Activated T-cell treated with anti-CD3 and anti-CD28 coated beads, Interleukin-2, amount 50 U/mL, for 72 hours (primary cell): ENCODE measurements at places on chromosomes 13 and 19.

DNA sequence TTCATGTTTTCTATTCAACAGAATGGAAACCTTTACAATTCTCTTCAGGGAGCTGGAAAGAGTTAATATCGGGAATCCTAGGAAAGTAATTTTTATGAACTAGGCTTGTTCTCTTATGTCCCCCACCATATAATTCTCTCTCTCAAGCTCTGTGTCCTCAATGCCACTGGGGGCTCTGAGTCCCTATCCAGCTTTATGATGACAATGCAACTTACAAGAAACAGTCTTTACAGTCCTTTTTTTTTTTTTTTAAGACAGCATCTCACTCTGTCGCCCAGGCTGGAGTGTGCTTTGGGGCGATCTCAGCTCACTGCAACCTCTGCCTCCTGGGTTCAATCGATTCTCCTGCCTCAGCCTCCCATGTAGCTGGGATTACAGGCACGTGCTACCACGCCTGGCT, 31.2 kb upstream of the TM9SF2 start:
- DNase-seq: no peak

DNA sequence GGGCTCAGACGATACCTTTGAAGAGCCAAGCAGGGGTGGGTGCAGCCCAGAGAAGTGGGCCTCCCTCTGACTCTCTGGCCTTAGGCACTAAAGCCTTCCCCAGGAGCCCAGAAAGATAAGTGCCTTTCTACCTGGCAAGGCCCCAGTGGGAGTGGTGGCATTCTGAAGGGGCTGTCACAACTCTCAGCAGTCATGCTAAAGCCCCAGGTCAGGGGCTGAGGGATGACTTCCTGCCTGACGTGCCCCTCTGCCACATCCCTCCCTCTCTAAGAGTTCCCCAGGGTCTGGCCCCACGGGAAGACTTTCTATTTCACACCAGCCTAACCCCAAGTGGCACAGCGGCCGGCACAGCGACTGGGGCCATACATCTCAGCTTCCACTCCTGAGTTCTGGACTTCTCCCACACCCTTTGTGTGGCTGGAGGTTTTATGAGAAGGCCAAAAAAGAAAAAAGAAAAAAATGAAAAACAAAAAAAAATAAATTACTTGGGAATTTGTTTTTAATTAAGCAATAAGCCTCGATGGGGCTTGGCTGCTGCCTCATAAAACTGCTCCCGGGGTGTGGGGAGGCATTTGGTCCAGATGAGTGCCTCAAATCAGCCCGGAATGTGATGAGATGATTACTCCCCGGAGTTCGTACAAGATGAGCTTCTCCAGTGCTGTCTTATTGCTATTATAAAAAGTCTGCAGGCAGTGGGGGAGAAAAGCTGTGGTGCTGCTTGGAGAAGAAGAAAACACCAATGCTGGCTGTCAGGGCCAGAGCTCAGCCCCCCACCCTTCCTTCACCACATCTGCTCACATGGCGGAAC, 28.5 kb upstream of the PLEKHF1 start:
- no peak for DNase-seq

DNA sequence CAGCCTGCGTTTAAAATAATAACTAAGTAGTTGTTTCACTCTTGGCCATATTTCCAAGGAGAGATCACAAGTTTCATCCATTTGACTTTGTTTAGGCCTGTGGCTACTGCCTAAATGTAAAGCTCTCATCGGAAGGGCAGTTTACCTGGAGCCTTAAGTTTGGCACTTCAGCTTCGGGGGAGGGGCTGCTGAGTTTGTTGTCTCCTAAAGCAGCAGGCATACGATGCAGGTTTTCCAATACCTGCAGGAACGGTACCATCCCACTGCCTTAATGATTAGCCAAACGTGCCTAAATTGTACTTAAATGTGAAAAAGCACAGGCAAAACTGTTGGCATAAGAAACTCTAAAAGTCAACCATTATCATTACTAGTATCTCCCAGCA, 63.1 kb downstream of the CRYL1 start:
- DNase-seq: no peak

DNA sequence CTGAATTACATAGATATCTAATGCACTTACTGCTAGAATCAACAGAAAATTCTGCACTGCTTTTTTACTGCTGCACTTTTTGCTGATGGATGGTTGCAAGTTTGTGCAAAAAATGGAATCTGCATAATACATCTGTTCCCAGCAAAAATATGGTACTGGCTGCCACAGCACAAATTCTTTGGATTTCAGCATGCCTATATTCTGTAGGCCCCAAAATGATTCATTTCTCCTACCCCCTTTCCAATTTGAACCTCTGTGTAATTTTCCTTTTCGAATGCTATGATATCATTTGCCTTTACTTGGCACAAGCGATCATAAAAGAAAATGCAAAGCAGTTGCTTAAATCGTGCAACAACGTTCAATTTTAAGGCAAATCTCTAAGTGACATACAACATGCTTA, 524.2 kb upstream of the NBEA start:
- DNase-seq: no peak

- DNase-seq: no peak
Measured at GRCh38 chr19:1093811-1094553, 1.2 kb downstream of the POLR2E start.

DNA sequence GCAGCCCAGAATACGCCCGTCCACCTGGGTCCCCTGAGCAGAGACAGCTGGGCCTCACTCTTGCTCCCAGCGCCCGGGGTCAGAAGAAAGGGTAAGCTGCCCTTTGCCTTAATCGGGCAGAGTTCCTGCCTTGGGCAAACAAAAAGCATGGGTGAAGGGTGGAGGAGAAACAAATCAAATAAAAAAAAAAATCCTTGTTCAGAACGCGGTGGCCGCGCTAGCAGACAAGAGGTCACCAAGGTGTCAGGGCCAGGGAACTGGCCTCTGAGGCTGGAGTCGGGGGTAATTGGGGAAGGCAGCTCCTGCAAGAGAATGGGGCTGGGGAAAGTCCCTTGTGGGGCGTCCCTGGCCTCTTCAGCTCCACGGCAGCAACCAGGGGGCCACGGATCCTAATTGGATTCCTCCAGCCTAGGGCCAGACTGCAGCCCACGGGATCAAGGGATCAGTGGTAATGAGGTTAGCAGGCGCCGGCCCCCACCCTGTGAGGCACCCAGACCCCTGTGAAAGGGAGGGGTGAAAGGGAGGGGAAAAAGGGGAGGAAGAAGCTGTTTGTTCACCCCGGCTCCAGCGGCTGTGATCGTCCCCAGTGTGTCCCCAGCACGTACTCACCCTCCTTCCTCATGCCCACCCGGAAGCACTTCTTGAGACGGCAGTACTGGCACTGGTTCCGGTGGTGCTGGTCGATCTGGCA, 5.5 kb downstream of the NR2F6 start:
- no peak for DNase-seq

- no peak for DNase-seq
Measured at GRCh38 chr13:39982745-39983144, 327.3 kb downstream of the COG6 start.

- no peak for DNase-seq
Measured at GRCh38 chr19:45090034-45090433, 2.9 kb upstream of the PPP1R37 start.

DNA sequence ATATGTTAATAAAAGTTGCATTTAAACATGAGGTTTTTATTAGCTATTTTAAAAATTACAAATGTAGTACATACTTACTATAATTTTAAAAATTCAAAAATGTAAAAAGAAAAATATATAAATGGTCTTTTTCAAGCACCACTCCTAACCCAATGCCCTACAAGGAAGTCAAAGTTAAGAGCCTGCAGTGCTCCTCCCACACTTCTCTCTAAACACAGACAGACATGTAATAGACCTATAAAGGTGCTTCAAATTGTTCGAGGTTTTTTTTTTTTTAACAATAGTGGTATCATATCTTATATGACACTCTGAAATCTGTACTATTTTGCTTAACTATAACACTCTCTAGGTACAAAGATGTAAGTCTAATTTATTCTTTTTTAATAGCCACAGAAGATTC, 25.4 kb downstream of the VWA8 start:
- no peak for DNase-seq

DNA sequence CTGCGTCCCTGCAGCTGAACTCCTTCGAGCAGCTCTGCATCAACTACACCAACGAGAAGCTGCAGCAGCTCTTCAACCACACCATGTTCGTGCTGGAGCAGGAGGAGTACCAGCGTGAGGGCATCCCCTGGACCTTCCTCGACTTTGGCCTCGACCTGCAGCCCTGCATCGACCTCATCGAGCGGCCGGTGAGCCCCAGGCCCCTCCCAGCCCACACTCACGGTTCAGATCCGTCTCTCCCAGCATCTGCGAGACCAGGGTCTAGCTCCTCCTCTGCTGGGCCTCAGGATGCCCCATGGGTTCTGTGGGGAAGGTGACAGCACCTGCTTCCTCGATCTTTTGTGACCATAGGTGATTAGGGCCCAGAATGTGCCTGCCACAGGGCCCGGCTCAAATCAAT, 46.2 kb downstream of the MYH14 start:
- no peak for DNase-seq

GRCh38 chr13:75803164-75803611, 167.1 kb downstream of the LMO7 start:
- DNase-seq: no peak

GRCh38 chr13:109412283-109412901, 374.0 kb downstream of the IRS2 start:
- no peak for DNase-seq

- DNase-seq: no peak
Measured at GRCh38 chr19:49592486-49593232, 1.7 kb downstream of the PRR12 start.

- DNase-seq: no peak
Measured at GRCh38 chr13:84044805-84045204, 162.5 kb upstream of the SLITRK1 start.

- DNase-seq: no peak
Measured at GRCh38 chr13:99941086-99941485, 30.5 kb downstream of the ZIC5 start.

GRCh38 chr13:38657191-38657590, 29.7 kb upstream of the FREM2 start:
- no peak for DNase-seq

DNA sequence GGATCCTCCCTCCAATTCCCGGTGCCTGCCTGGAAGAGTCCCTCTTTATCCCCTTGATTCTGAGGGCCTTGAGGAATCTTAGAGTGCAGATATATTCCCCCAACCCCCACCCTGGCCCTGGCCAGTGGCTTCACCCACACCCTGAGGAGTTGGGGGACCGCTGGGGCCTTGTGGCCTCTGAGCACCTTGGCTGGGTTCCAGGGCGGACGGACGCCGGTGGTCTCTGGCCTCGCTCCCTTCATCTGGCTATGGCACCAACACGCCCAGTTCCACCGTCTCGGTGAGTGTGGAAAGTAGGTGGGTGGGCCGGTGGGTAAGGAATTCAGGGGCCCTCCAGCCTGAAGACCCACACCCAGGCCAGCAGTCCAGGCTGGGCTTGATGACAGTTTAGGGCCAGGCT, 5.0 kb downstream of the MAST1 start:
- DNase-seq: no peak

DNA sequence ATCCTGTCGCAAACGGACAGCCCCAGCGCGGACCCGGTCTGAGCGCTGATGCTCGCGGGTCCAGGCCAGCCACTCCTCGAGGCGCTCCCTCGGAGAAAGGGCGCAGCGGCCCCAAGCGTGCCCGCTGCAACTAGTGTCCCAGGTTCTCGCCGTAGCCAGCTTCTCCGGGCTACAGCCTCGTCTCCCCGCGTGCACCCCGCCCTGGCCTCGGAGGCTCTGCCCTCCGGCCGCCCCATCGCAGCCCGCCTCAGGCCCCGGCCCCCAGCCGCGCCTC, 487 bp downstream of the FLT1 start:
- DNase-seq: peak; percentile 41

DNA sequence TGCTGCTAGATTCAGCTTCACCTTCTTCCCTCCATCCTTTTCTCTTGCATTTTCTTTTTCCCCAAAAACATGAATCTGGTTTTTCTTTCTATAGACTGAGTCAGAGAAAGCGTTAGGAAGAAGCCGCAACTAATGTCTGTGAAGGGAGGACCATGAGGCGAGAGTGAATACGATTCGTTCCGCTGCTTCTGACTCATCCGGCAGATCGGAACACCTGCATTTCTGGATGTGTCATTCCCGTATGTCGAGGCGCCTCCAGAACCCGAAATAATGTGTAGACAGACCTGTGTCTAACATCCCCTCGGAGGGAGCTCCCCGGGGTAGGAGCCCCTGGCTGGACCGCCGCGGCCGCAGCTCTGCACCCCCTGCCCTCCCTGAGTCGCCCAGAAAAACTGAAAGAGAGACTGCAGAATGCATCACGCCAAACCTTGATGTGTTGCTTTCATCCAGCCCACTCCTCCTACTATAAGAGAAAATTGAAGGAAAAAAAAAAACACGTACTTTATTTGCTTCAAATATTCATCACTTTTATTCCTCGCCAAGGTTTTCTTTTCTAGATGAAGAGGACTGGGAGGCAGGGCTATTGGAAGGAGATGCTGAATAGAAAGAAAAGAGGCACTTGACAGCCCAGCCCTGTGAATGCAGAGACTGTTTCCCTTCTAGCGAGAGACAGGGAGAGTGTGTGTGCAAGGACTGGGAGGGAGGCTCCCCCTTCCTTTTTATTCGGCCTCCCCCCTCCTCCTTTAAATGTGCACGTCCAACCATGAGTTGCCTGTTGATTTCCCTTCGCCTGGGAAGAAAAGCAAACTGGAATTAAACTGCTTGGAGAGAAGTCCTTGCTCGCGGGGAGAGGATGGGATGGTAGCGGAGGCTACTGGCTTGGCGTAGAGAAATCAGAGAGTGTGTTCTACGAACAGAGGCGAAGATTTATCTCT, 616 bp upstream of the PCDH17 start:
- no peak for DNase-seq

GRCh38 chr13:87128491-87128890, 542.7 kb upstream of the SLITRK5 start:
- DNase-seq: no peak

- no peak for DNase-seq
Measured at GRCh38 chr13:79792716-79793115, 311.8 kb downstream of the NDFIP2 start.

DNA sequence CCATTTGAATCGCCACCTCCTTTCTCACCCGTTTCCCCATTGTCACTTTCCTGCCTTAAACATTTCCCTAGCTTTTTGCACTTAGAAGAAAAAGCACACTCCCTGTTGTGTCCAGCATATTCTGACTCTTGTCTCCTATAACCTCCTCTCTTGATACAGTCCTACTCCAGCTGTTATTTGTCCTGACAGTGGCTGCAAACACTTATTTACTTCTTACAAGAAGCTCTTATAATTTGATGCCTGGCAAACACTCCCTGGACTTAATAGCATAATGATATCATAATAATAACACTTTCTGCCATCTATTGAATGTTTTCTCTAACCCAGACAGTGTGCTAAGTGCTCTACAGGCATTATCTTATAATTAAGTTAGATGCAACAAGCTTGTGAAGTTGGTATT, 76.6 kb downstream of the DGKH start:
- no peak for DNase-seq

GRCh38 chr19:16359074-16359473, 34.4 kb downstream of the KLF2 start:
- no peak for DNase-seq

GRCh38 chr13:94058821-94059360, 420.6 kb downstream of the DCT start:
- no peak for DNase-seq

- no peak for DNase-seq
Measured at GRCh38 chr19:19575411-19575810, 37.3 kb downstream of the CILP2 start.
